ENCODE measurements at places on chromosomes 16 and 17. TPM values are rescaled to one million over a fixed set of nuclear protein-coding genes. Genes with fewer than 3 reads are reported as not detected.

Gene CCL4
- not detected for total RNA-seq

Gene TMEM95
- not detected for total RNA-seq

Gene LRRC37A
- total RNA-seq: 3.3 TPM

Gene SPNS1
- 65.3 TPM for total RNA-seq

- DNase-seq: no peak
Observed at GRCh38 chr17:4038076-4038475, 73.8 kb upstream of the ATP2A3 start.

- DNase-seq: no peak
Observed at GRCh38 chr17:51703361-51704341, 443.3 kb downstream of the UTP18 start.

DNA sequence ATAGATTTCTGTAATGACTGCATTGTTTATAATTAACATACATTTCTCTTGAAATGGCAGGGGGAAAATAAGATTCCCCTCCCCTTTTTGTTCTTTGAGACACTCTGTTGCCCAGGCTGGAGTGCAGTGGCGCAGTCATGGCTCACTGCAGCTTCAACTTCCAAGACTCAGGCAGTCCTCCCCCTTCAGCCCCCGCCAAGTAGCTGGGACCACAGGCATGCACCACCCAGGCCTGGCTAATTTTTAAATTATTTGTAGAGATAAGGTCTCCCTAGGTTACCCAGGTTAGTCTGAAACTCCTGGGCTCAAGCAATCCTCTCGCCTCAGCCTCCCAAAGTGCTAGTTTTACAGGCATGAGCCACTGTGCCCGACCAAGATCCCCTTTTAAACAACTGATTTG lies 67.7 kb downstream of the KATNIP start:
- no peak for DNase-seq

DNA sequence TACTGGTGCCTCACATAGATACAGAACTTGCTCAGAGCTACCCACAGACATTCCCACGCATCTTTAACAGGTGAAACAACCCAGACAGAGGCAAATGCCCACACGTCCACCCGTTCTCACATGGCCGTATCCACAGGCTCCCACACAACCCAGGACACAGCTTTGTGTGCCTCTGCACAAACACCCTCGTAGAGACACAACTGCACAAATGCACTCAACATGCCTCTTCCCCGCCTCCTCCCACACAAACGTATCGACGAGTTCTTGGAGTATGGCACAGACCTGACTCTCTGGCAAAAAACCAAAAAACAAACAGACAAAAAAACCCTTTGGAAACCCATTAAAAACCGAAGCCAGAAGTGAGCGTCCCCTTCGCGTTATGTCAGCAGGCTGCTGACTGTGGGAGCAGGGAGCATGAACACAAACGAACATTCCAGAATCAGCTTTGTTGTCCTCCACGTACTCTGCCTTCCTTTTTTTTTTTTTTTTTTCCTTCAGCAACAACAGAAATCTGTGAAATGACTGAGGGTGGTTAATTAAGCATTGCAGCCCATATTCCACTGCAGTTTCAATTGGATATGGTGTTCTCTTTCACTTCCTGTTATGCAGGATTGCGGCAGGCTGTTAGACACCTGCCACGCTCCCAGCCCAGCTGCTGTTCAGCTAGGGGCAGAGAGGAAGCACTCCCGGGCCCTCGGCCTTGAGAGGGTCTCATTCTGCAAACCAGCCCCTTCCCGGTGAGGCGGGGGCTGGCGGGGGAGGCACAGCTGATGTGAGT lies 313.7 kb downstream of the MAF start:
- no peak for DNase-seq

- no peak for DNase-seq
Observed at GRCh38 chr16:67781565-67781921, 24.8 kb downstream of the RANBP10 start.

GRCh38 chr17:79595921-79596320 lies 14.9 kb downstream of the RBFOX3 start:
- no peak for DNase-seq

DNA sequence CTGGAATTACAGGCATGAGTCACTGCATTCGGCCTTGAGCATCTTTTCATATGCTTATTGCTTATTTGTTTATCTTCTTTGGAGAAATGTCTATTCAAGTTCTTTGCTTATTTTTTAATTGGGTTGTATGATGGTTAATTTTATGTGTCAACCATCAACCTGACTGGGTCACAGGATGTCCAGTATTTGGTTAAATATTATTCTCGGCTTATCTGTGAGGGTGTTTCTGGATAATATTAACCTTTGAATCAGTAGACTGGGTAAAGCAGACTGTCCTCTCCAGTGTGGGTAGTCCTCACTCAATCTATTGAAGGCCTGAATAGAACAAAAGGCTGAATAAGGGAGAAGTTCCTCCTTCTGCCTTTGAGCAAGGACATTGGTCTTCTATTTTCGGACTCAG lies 142.0 kb downstream of the SSH2 start:
- DNase-seq: no peak

Measured in H7 (cell line).